Femur (tissue), 1 donor: ENCODE measurements at places on chromosomes 11 and 22.

GRCh38 chr22:50019316-50019715 is 6.8 kb upstream of the IL17REL start:
- no peak for DNase-seq

- DNase-seq: no peak
These were observed 3.1 kb upstream of the PGGHG start for GRCh38 chr11:285894-286220.

GRCh38 chr11:22340701-22341587 is 2.8 kb downstream of the SLC17A6 start:
- no peak for DNase-seq

DNA sequence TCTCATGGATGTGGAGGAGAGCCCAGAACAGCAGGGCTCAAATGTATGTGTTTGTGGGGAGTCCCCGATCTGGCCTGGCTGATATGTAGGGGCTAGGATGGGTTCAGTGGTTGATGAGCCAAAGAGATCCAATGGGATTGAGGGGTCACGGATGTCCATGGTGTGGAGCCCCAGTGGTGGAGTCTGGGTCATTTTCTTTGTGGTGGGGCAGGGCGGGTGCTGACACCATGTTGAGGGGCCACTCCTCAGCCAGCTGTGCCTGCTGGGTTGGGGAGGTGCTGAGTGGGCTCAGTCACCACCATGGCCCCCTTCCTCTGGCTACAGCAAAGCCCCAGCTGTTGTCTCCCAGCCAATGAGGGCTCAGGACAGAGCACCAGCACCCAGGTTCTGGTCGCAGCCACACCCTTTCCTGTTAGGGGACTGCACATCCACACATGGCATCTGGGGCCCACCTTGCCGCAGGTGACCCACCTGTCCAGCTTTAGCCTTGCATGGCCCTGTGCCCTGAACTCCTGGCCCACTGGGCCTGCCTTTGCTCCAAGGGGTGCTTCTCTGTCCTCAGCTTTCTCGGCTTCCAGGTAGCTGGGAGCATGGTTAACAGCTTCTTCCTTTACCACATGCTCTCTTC is 3.2 kb upstream of the GNAZ start:
- DNase-seq: no peak

GRCh38 chr22:17744430-17744829 is 29.8 kb downstream of the BID start:
- DNase-seq: no peak

DNA sequence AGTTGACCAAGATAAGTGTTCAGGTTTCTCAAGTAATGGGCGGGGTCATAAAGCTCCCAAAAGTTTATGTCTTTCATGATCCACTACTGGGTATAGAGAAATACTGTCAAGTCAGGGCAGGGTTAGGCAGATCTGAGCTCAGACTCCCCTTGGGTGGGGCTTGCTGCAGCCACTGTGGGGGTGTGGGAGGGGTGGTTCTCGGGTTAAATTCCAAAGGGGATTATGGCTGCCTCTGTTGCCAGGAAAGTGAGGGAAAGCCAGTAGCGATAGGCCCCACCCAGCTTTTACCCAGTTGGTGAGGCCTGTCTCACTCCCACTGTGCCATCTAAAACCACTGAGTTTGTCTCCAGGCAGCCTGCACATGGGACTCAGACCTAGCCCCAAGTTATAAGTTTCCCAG is 37.8 kb downstream of the DLG2 start:
- no peak for DNase-seq
